ENCODE measurements at places on chromosomes 3 and 15. TPM values are rescaled to one million over a fixed set of nuclear protein-coding genes. Genes with fewer than 3 reads are reported as not detected.
A peak's percentile ranks its signal among the peaks of the same experiment; 100 is the strongest.

DNA sequence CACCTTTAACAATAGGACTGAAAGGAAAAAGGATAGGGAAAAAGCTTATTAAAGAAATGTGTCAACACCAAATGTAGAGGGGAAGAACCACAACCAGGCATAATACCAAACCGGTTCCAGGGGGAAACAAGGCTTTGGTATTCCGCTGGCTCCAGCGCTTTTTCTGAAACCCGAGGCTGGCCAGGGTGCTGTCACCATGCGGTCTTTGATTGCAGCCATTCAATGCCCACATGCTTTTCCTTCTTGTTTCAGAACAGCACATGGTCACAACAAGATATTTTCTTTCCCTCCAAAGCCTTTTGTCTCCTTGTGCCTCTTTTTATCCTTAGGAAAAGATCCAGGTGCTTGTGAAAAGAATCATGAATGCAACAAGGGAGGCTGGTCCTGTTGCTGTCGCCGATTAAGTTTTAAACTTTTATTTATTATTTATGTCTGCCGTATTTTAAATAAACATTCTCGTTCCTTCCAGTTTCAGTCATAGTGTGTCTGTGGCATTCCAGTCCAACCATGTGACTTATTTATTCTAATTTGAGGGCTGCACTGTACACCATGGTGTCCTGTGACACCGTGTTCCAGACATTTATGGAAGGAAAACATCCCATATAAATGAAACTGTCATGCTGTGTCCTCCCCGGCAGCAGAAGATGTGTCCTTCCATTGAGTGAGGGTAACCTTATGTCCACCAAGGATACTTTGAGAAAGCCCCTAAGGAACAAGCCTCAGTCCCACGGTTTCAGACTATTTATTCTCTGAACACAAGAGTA is 41.1 kb downstream of the CCK start:
- DNase-seq: no peak

DNA sequence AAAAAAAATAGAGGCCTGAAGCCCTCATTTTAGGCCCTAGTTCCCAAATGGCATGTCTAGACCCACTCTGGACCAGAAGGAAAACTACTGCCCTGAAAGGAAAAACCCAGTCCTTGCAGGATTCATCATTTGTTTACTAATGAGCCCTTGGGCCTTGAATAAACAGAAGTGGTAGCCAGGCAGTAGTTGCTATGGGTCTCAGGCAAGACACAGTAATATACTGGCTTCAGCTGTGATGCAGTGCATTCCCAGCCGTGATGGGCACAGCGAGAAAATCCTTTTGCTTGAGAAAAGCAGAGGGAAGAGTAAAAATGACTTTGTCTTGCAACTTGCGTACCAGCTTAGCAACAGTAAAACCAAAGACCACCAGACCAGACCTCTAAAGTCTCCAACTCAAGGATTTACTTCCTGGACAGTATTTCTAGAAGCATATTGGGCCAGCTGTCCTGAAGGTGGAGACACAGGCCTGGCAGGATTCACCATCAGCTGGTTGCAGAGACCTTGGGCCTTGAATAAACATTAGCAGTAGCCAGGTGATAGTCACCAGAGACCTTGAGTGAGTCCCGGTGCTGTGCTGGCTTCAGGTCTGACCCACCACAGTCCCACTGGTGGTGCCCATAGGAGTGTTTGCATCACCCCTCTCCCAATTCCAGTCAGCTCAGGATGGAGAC is 208.3 kb upstream of the SLITRK3 start:
- DNase-seq: no peak

GRCh38 chr15:60627298-60627943 is 148.5 kb upstream of the ICE2 start:
- DNase-seq: no peak

DNA sequence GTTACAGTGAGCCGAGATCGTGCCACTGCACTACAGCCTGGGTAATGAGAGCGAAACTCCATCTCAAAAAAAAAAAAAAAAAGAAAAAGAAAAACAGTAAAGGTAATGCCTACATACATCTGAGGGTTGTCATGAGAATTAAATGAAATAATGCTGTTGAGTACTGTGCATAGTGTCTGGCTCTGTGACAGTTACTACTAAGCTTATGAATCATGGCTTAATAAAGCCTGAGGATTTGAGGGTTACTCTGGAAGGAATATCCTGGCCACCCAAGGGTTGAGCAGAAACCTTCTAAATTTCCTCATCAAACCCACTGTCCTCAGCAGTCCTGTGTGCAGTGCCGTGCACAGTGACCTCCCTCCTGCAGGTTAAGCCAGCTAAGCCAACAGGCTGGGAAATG is 26.8 kb upstream of the ELP6 start:
- DNase-seq: no peak

- no peak for DNase-seq
These were observed 111.4 kb upstream of the IGF1R start for GRCh38 chr15:98536976-98537375.

DNA sequence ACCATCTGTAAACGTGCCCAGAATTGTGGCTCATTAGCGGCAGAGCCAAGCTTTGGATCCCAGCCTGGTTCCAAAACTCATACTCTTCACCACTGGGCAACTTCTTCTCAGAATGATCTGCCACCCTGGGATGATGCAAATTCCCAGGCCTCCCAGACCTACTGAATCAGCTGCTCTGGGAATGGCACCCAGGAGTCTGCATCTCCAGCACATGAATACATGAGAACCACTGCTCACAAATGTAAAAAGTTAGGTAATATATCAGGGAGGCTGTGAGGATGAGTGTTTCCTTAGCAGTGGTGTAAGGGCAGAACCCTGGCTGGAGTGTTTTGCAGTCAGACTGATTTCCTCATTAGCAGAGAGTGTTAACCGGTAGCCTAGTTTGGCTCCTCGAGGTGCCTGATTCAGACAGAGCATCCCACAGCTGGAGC is 94.2 kb downstream of the LIPC start:
- DNase-seq: no peak

GRCh38 chr3:132231633-132232032 is 85.6 kb upstream of the ACP3 start:
- no peak for DNase-seq

GRCh38 chr3:13420045-13420830 is at the start of gene NUP210:
NUP210 (minus strand) TSS chr3:13420322; CDS start chr3:13420226, 96 bp downstream.
- peak; percentile 82 for DNase-seq

- no peak for DNase-seq
These were observed 83.1 kb downstream of the HMG20A start for GRCh38 chr15:77503764-77504163.

GRCh38 chr3:54773271-54773670 is 154.6 kb downstream of the LRTM1 start:
- DNase-seq: no peak

GRCh38 chr15:43293432-43293831 is 26.7 kb upstream of the TGM5 start:
- DNase-seq: no peak

DNA sequence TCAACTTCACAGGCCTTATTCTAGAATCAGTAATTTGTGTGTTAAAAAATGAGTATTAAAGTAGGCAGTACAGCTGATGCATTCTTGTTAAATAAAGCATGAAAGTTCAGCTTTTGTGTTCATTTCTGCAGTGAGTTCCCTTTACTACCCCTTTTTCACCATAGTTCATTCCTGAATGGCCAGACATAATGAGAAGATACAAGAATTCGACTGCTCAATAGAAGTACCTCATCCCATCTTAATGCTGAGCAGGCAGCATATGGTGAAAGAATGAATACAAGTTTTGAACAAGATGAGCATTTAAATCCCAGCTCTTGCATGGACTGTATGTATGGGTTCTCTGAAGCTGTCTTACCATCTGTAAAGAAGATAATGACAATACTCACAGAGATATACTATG is 647.6 kb upstream of the TGFBR2 start:
- DNase-seq: no peak

- no peak for DNase-seq
These were observed 10.5 kb upstream of the CRABP1 start for GRCh38 chr15:78329625-78330024.

DNA sequence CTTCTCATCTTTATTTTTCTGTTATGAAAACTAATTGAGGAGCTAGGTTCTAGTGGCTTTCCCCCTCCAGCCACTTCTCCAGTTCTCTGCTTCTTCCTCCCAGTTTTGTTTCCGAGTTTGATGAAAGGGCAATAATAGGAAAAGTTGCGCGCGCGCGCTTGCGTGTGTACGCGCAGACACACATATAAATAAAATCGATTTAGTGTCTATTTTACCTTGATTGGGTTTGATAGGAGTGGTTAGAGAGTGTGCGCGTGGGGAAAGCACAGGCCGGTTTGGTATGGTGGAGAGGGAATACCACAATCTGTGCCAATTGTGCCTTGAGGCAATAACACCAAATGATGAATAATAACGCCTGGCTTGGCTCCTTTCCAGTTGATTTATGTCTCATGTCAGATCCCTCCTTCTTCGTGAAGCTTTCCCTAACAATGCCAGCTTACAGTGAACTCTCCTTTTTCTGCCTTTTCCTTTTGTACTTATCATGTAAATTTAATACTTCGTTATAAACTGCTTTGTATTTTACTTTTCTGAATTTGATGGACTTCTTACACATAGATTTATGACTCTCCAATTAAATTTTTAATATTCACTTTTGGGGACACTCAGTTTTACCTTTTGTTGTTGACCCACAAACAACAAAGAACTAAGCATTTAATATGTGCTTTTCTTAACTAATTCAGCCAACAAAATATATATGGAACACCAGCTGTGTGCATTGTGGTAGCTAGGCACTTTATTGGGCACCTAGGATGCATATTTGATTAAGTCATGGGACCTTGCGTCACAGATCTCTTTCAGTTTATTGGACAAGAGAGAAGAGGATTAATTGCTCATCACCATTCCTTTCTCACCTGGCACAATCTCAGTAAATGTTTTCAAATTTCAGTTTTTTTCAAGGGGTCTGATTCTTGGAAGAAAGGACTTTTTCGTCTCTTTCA is 1.7 kb downstream of the TIPARP start:
- no peak for DNase-seq

Gene ZPLD1
- not detected for total RNA-seq

Gene CCR3
- 0.43 TPM for total RNA-seq

Gene CILP
- 1.1 TPM for total RNA-seq

Gene CLRN1
- total RNA-seq: not detected

Gene APOD
- total RNA-seq: 59.4 TPM

Gene DPPA2
- total RNA-seq: not detected

Gene PHLDB2
- 60.8 TPM for total RNA-seq

Gene RASGRP1
- total RNA-seq: 9.4 TPM

Gene IL20RB
- total RNA-seq: 3.7 TPM

Gene IQCF5
- not detected for total RNA-seq

Gene DUOX2
- total RNA-seq: 3.8 TPM

Gene CD80
- 7.9 TPM for total RNA-seq
